ENCODE measurements at places on chromosomes 4 and X.
A peak's percentile ranks its signal among the peaks of the same experiment; 100 is the strongest.

DNA sequence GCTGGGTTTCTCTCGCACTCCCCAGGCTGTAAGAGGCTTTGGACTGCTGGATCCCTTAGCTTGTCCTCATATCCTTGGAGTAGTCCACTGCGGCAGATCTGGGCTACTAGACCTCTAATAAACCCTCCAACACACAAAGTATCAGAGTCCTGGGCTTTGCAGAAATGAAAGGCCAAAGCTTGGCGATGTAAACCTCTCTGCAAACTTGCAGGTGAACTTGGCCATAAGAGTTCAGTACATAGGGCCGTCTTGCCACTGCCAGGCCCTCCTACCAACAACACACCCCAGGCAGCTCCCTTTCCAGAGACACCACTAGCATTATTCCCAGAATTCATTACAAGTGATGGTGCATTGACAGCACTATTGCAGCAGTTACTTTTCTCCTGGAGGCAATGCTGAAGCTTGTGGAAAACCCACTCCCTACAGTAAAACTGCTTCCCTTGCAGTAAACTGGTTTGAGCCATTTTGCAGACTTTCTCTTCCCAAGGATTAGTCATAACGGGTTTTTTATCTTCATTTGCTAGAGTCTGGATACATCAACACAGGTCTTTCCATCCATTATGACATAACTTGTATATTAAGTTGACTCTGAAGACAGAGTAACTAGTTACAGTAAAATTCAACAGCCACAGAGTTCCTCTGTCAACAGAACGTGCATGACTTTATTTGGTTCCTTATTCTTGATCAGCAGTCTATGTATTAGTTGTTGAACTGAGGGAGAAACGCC lies 2.4 kb downstream of the ANKRD50 start:
- no peak for DNase-seq

GRCh38 chrX:133645977-133646718 lies 230.9 kb upstream of the GPC4 start:
- DNase-seq: peak; percentile 30

GRCh38 chr4:176217510-176217909 lies 22.1 kb upstream of the SPATA4 start:
- DNase-seq: no peak

DNA sequence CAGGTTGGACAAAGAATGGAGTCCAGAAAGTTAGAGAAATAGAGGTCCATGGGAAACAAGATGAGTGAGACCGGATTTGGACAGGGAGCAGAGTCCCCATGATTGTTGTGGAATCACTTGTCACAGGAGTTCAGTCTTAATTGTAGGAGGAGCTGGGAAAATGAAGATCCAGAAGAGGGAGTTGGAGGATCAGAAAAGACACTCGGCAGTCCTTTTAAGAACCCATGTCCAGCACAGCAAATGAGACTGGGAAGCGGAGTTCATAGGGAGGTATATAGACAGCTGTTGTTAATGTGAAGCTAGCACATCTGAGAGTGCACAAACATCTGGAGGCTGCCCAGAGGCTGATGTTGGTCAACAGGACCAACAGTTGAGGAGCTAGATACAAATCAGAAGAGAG lies 111.4 kb upstream of the RXFP1 start:
- DNase-seq: peak; percentile 20

DNA sequence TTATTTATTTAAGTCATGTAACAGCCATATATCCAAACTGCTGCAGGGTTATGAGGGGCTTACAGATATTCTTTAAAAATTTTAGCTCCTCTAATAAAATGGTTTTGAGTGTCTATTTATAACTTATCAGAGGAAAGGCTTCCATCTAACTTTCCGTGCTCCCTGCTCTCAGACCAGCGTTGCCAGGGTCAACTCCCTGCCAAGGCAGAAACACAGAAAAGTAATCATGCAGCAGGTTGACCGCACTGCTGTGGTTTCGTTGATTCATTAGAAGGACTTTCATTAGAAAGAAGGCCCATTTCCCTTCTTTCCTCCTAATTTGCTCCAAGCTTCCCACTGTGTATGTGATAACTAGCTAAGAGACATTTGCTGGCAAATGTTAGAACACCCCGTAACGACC lies 33.9 kb downstream of the BCLAF3 start:
- DNase-seq: no peak

GRCh38 chrX:151984328-151984727 lies 9.9 kb upstream of the GABRE start:
- DNase-seq: peak; percentile 61

- DNase-seq: no peak
Observed at GRCh38 chr4:122906859-122907305, 15.5 kb downstream of the NUDT6 start.

DNA sequence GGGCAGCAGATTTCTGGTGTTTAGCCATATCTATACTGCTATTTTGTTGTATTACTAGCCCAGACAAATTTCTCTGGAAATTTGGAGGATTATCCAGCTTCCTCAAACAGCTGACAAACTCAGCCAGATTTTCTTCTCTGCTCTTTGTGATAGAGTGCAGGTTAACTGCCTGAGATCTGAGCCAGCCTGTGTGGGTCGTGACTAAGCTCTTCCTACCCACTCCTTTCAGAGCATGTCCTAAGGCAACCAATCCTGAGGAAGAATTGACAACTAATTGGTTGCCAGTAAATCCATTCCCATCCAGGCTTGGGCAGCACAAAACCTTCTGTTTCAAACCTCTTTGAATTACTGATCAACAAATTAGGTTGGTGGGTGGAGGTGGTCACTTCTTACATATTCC lies 2.5 kb upstream of the GABRA2 start:
- DNase-seq: peak; percentile 42

DNA sequence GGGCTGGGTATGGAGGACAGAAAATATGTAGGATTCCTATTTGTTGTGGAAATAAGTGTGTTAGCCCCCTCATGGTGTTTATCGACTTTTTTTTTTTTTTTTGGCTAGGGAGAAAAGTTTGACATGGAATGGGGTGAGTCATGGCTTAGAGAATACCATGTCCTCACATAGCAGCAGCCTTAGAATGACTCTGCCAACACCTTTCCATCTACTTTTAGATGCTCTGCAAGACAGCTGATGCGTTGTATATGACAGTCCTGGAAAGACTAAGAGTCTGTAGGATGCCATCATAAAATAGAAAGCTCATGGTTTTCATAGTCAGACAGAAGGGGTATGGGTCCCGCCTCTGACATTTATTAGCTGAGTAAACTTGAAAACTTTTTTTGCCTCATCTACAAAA lies 37.7 kb downstream of the MTTP start:
- DNase-seq: no peak

GRCh38 chr4:183596067-183596757 lies 62.8 kb downstream of the RWDD4 start:
- DNase-seq: no peak

DNA sequence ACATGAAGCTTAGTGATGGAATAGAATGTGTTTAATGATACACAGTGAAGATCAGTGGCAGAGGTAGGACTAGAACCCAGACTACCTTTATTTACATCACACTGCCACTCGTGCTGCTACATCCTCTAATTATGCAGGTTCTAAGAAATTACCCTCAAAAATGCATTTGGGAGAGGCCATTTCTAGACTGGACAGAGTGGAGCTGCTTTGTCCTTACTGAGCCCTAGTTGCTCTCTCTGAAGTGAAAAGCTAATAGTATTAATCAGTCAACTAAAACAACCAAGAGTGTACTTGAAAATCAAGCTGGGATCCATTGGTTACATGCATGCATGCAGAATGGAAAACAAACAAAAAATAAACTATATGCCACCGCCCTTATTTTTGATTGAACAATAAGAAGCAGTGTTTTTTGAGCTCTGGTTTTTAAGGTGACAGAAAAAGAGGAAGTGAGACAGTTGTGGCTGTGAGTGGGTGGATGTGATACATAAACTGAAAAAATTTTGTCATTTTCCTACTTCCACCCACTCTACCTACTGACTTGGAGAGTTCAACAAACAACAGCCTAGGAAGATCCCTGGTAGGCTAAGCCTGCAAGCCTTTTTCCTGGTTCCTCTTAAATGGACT lies 6.8 kb upstream of the VSIG4 start:
- no peak for DNase-seq

DNA sequence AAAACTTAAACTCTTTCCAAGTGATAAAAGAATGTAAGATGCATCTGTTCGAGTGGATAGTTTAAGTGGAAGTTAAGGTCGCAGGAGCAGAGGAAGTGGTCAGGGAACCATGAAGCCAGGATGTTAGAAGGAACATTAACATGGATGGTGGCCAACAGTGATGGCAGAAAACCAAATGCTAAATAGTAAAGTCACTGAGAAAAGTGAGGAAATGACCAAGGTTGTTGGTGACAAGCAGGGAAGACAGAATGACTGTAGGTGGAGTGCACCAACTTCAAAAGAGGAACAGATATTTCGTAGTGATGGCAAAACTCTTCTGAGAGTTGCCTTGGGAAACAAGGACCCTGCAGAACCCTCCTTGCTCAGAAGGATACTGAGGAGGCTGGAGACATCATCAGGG lies 226.2 kb downstream of the PALLD start:
- no peak for DNase-seq

GRCh38 chrX:76657499-76657898 lies 230.0 kb downstream of the MAGEE1 start:
- DNase-seq: no peak

GRCh38 chr4:139146926-139147629 lies 29.9 kb downstream of the ELF2 start:
- DNase-seq: no peak
